ENCODE measurements at places on chromosomes 11 and 22. TPM values are rescaled to one million over a fixed set of nuclear protein-coding genes. Genes with fewer than 3 reads are reported as not detected.
A peak's percentile ranks its signal among the peaks of the same experiment; 100 is the strongest.

Gene SYCE3
- total RNA-seq = not detected

Gene PGR
- total RNA-seq = not detected

Gene KRTAP5-1
- total RNA-seq = not detected

Gene RAB39A
- total RNA-seq = not detected

Gene FADD
- total RNA-seq = 12.0 TPM

Gene MUC5AC
- total RNA-seq = not detected

Gene KRTAP5-11
- not detected for total RNA-seq

DNA sequence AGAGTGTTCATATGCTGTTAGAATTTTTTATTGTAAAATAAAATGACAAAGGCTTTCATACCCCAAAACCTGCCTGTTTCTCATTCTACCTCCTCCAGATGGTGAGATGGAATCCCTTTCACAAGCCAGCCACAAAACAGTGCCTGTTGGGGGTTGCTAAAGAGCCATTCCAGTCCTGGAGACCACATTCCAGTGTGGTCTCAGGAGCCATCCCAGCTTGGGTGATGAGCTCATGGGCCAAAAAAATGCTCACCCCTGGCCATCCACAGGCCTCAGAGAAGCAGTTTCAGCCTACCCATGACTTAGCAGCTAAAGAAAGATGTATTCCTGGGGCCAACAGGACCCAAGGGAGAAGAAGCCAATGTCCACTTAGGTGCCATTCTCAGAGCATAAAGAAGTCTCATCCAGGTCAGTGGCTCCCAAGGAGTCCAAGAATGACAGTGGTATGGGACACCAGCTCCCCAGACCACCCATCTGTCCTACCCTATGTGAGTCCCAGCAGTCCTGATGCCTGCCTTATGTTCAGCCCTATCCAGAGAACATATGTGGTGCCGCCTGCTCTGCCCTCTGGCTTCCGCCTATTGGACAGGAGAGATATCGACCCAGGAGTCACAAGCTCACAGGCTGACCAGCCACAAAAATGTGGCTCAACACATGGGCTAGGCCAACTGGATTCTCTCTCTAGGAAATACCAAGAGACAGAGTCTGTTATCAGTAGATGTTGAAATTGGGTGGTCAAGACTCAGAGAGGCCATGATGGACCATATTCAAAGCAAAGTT is 26.4 kb downstream of the C11orf91 start:
- no peak overlapping the region for H3K27ac ChIP-seq
- H3K27me3 ChIP-seq = no peaks in the 10 kb centered on the region
- H3K4me1 ChIP-seq = no peaks in the 10 kb centered on the region
- DNase-seq = no peak
- H3K36me3 ChIP-seq = no peaks in the 10 kb centered on the region
- H3K4me3 ChIP-seq = no peak overlapping the region

DNA sequence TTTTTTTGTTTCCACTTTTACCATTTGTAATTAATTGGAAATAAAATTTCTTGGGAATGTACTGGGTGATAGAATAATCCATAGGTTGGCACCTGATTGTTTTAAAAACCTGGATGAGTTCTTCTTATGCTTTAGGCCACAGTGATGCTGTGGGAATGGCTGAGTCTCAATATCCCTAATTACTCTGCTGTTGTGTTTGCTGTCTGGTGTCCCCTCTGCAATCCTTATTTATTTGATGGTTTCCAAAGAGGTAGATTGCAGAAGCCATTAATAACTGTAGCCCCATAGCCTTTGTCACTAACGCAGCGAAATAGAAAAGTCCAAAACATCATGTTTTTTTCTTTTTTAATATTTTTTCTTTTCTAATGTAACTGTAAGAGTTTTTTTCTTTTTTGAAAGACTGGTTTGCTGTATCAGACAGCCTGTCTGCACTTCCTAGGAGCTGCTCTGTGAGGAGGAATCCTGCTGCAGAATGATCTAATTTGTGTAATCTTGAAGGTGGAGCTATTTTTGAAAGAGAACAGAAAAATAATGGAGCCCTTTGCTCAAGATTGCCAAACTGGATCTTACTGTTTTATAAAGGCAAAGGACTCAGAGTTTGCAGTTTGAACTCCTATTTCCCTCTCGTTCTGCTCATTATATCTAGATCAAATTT is 14.9 kb downstream of the PACS1 start:
- H3K27me3 ChIP-seq = no peaks in the 10 kb centered on the region
- peak overlapping the region; percentile 49 for H3K4me3 ChIP-seq
- H3K36me3 ChIP-seq = no peaks in the 10 kb centered on the region

DNA sequence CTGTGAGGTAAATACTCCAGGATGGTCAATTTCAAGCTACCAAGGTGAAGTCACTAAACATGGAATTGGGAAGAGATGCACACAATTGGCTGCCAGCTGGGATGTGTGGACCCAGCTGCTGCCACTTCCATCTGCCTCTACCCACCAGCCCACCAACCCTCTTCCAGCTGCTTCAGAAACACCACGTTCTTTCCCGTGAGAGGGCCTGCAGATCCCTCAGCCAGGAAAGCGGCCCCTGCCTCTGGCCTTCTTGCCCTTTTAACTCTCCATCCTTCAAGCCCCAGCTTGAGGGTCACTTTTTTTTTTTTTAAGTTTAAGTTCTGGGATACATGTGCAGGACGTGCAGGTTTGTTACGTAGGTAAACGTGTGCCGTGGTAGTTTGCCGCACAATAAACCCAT is 20.0 kb downstream of the PRG3 start:
- H3K27me3 ChIP-seq = peaks cover 2% of the 10 kb centered on the region
- H3K4me3 ChIP-seq = no peak overlapping the region
- no peak for DNase-seq
- no peak overlapping the region for H3K27ac ChIP-seq
- no peaks in the 10 kb centered on the region for H3K4me1 ChIP-seq

GRCh38 chr22:50198624-50199017 is 2.2 kb upstream of the SELENOO start:
- no peak overlapping the region for H3K4me3 ChIP-seq
- peaks cover 22% of the 10 kb centered on the region for H3K36me3 ChIP-seq
- H3K27ac ChIP-seq = no peak overlapping the region
- DNase-seq = no peak

DNA sequence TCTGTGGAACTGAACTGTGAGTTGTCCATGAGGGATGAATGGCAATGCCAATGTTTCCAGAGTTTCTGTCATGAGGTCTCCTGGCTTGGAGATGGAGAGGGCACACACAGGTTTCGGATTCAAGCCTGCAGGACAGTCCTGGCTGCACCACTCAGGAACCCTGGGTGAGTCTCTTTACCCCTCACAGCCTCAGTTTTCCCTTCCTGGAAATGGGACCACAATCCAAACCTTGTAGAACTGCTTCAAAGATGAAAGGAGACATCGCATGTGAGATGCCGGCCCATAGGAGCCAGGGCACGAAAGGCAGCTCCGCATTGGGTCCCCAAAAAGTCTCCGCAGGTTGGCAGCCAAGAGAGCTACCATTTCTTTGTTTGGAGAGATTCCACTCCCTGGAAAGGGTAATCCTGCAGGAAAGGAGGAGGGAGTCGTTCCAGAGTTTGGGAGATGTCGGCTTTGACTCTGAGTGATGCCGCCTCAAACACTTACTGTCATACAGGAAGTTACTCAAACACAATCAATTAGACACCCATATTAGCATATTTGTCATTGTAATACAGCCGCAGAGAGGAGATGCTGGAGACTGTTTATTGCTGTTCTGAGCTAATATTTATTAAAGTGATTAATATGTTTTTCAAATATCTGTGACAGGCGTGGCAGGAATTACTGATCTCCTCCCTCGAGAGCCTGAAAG is 318.3 kb downstream of the MN1 start:
- no peak for DNase-seq
- no peak overlapping the region for H3K27ac ChIP-seq
- H3K36me3 ChIP-seq = no peaks in the 10 kb centered on the region

- DNase-seq = no peak
- peaks cover 70% of the 10 kb centered on the region for H3K4me1 ChIP-seq
- H3K27me3 ChIP-seq = no peaks in the 10 kb centered on the region
- peak overlapping the region; percentile 59 for H3K27ac ChIP-seq
- peak overlapping the region; percentile 38 for H3K4me3 ChIP-seq
Measured at GRCh38 chr22:31951194-31952093, 7.1 kb downstream of the YWHAH start.

DNA sequence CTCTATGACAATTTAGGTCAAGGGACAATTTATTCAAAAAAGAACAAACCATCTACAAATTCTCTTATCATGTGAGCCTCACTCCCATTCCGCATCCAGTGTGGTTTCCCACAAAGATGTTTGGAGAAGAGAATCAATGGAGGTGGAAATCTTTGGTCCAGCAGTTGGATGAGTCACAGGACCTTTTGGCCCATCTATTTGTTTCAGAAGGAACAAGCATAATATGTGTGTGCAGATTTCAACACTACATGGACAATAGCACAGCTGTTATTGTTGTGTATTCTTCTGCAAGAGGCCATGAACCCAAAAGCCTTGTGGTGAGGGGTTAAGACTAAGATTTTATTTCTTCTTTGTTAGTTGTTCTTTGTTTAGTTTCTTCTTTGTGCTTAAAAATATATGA is 61.6 kb downstream of the OR10A6 start:
- no peaks in the 10 kb centered on the region for H3K27me3 ChIP-seq
- no peak for DNase-seq
- no peak overlapping the region for H3K27ac ChIP-seq
- no peaks in the 10 kb centered on the region for H3K4me1 ChIP-seq
- H3K36me3 ChIP-seq = no peaks in the 10 kb centered on the region
- H3K4me3 ChIP-seq = no peak overlapping the region

DNA sequence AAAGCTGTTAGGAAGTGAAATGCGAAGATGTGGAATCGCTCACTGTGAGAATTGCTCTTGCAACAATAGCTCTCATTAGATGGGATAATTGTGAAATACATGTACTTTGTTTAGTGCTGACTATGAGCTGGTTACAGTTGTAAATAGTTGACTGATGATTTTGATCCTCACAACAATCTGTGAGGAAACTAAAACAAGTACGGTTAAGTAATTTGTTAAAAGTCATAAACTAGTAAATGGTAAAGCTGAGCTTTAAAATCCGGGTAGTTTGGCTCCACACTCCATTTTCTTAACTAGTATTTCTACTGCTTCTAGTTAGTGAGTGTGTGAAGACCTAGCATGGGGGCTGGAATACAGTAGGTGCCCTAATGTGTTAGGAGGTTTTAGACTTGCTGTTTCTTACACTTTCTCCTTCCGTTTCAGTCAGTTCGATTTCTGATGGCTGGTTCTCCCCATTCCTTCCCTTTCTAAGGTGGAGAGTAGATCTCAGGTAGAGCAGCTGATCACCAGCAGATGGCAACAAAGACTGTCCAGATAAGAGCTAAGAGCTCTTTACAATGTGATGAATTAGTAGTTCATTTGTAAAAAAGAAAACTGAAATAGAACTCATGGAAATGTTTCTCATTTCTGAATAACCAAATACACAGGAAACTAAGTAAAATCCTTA is 16.3 kb upstream of the CYP2R1 start:
- H3K36me3 ChIP-seq = no peaks in the 10 kb centered on the region
- no peak overlapping the region for H3K4me3 ChIP-seq

GRCh38 chr11:131977854-131978253 is 607.4 kb downstream of the NTM start:
- H3K36me3 ChIP-seq = no peaks in the 10 kb centered on the region
- H3K4me1 ChIP-seq = no peaks in the 10 kb centered on the region
- H3K27me3 ChIP-seq = no peaks in the 10 kb centered on the region
- H3K27ac ChIP-seq = no peak overlapping the region
- no peak overlapping the region for H3K4me3 ChIP-seq

- no peaks in the 10 kb centered on the region for H3K36me3 ChIP-seq
- DNase-seq = no peak
- no peak overlapping the region for H3K27ac ChIP-seq
- H3K4me1 ChIP-seq = no peaks in the 10 kb centered on the region
- H3K4me3 ChIP-seq = no peak overlapping the region
Measured at GRCh38 chr11:106160494-106160893, 83.0 kb downstream of the AASDHPPT start.

- no peaks in the 10 kb centered on the region for H3K36me3 ChIP-seq
- no peak for DNase-seq
- H3K4me3 ChIP-seq = no peak overlapping the region
- peaks cover 3% of the 10 kb centered on the region for H3K4me1 ChIP-seq
Measured at GRCh38 chr11:115761348-115761747, 257.1 kb upstream of the CADM1 start.

GRCh38 chr22:36865346-36865745 is 4.5 kb downstream of the NCF4 start:
- no peak overlapping the region for H3K4me3 ChIP-seq
- peaks cover 41% of the 10 kb centered on the region for H3K36me3 ChIP-seq
- DNase-seq = no peak
- no peaks in the 10 kb centered on the region for H3K27me3 ChIP-seq

GRCh38 chr11:96785073-96785472 is 395.3 kb downstream of the JRKL start:
- H3K36me3 ChIP-seq = no peaks in the 10 kb centered on the region
- no peaks in the 10 kb centered on the region for H3K4me1 ChIP-seq
- DNase-seq = no peak
- H3K4me3 ChIP-seq = no peak overlapping the region
- no peak overlapping the region for H3K27ac ChIP-seq

DNA sequence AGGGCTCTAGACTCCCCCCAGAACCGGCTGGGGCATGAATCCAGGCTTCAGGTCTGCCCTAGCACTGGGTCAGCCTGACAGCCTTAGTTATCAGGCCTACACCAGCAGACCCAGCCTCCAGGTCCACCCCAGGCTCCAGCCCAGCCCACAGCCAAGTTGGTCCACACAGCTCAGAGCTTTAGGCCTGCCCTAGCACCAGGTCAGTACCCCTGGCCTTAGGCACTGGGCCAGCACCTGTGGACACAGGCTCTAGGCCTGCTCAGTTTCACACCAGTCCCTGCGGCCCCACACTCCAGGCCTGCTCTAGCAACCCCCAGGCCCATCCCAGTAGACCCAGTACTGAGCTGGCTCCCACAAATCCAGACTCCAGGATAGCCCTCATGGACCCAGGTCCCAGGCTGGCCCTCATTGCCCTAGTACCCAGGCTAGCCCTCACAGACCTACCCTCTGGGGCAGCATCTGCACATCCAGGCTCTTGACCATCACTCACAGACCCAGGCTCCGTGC is 52.7 kb downstream of the CLPB start:
- no peaks in the 10 kb centered on the region for H3K4me1 ChIP-seq
- H3K4me3 ChIP-seq = no peak overlapping the region
- peaks cover 2% of the 10 kb centered on the region for H3K36me3 ChIP-seq
- no peak for DNase-seq
- no peaks in the 10 kb centered on the region for H3K27me3 ChIP-seq
- H3K27ac ChIP-seq = no peak overlapping the region

GRCh38 chr22:38955250-38955905 is 2.0 kb upstream of the APOBEC3A start:
- DNase-seq = no peak
- H3K4me3 ChIP-seq = no peak overlapping the region
- H3K27me3 ChIP-seq = no peaks in the 10 kb centered on the region
- H3K36me3 ChIP-seq = no peaks in the 10 kb centered on the region
- peaks cover 8% of the 10 kb centered on the region for H3K4me1 ChIP-seq

- no peak overlapping the region for H3K27ac ChIP-seq
- peaks cover 6% of the 10 kb centered on the region for H3K27me3 ChIP-seq
- peak; percentile 44 for DNase-seq
- no peak overlapping the region for H3K4me3 ChIP-seq
- H3K36me3 ChIP-seq = no peaks in the 10 kb centered on the region
Measured at GRCh38 chr11:58923300-58923788, 15.9 kb upstream of the GLYATL1 start.

Data from CD4-positive, CD25-positive, alpha-beta regulatory T cell (primary cell).